ENCODE measurements at places on chromosomes 1 and 21.

DNA sequence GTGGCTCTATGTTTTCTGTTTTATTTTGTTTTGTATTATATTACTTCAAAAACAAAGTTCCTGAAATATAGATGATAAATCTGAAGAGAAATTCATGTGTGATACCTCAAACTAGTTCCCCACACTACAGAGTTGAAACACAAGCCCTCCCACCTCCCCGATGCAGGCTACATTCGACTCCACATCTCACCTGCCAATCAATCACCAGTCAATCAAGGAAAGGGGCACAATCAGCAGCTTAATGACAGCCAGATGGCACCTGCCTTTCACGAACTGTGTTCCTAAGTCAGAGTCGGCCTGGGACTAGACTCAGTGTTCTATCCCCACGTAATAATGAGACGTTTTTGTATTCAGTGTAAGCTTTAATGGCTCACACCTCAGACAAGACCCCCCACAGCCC is 313.4 kb downstream of the SPATA17 start:
- DNase-seq, result no peak

- DNase-seq, result peak; percentile 32
Observed at GRCh38 chr1:211829343-211830054, 1.1 kb downstream of the LPGAT1 start.

GRCh38 chr1:154483941-154484803 is 17.8 kb upstream of the TDRD10 start:
- DNase-seq, result no peak

- DNase-seq, result no peak
Observed at GRCh38 chr1:165259706-165260428, 96.6 kb downstream of the LMX1A start.

- no peak for DNase-seq
Observed at GRCh38 chr1:42960566-42961311, 2.1 kb upstream of the SLC2A1 start.

DNA sequence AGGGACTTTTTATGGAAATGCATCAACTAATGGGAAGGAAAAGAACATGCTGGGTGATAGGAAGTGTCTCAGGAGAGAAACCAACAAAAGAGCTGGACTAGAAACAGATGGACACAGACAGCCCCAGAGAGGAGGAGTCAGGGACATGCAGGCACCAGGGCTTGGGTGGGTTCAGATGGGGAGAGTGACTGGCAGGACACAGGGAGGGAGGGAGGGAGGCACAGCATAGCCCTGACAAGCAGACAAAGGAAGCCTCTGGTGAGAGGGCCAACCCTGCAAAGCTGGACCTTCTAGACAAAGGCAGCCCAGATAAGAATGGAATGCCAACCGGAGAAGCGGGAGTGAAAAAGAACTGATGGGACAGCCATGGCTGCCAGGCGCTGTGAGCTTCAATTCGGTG is 568.8 kb downstream of the AJAP1 start:
- DNase-seq, result no peak

GRCh38 chr21:25572861-25573310 is 34.4 kb downstream of the MRPL39 start:
- no peak for DNase-seq

GRCh38 chr21:41520560-41521442 is 12.8 kb upstream of the TMPRSS2 start:
- no peak for DNase-seq

DNA sequence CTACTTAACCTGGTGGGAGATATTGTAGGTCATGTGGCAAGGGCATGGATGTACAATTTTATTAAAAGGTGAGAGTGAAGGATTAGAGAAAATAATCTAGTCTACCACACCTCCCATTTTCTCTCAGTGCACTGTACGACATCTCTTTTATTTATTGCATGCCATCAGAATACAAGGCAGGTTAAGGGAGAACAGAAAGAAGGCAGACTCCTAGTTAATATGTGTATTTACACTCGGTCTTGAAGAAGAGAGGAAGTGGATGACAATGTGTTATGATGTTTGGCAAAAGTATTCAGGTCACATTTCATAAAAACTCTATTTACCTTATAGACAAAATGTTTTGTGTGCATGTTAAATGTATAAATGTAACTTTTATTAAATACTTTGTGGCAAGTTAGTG is 306.1 kb downstream of the CTH start:
- DNase-seq, result no peak

DNA sequence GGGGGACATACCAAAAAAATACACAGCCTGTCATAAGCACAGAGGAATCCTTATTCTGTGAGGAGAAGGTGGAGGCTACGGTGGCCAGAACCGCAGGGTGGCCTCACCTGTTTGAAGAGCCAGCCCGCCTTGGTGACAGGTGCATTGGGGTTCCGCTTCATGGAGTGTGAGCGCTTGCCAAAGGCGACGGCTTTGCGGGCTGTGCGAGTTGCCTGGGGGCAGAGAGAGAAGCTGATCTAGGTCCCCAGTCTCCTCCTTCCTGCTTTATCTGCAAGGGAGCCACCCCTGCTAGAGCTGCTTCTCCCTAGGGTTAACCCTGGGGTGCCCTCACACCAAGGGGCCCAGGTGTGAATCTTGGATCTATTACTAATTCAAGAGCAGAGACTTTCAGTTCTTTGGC is 54.3 kb upstream of the GOLT1A start:
- no peak for DNase-seq

DNA sequence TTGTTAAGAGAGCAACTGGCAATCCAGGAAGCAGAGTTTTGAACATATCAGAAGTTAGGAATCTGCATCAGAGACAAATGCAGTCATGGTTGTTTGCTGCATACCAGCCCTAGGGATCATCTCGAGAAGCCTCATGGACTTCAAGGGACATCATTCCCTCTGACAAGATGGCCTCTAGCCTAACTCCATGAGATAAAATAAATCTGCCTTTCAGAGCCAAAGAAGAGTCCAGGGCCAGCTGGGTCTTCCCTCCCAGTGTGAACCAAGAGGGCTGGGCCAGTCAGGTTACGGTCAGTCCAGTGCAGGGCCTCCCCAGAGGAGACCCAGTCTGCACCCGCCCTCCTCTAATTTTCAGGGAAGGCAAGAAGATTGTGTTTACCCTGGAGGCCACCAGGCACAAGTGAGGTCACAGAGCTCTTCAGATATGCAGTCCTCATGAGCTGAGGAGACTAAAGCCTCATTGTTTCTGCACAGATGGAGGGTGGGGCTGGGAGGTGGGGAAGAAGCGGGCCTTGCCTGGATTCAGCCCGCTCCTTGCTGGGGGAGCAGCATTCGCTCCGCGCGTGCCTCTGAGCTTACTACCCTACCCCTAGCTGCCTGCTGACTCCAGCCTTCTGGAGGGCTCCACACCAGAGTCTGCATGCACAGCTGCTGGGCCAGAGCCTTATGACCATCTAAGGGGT is 52.8 kb downstream of the CAPN2 start:
- no peak for DNase-seq

GRCh38 chr1:90277270-90277669 is 282.4 kb downstream of the ZNF326 start:
- no peak for DNase-seq

GRCh38 chr1:153942766-153943549 is 3.6 kb downstream of the DENND4B start:
- no peak for DNase-seq

DNA sequence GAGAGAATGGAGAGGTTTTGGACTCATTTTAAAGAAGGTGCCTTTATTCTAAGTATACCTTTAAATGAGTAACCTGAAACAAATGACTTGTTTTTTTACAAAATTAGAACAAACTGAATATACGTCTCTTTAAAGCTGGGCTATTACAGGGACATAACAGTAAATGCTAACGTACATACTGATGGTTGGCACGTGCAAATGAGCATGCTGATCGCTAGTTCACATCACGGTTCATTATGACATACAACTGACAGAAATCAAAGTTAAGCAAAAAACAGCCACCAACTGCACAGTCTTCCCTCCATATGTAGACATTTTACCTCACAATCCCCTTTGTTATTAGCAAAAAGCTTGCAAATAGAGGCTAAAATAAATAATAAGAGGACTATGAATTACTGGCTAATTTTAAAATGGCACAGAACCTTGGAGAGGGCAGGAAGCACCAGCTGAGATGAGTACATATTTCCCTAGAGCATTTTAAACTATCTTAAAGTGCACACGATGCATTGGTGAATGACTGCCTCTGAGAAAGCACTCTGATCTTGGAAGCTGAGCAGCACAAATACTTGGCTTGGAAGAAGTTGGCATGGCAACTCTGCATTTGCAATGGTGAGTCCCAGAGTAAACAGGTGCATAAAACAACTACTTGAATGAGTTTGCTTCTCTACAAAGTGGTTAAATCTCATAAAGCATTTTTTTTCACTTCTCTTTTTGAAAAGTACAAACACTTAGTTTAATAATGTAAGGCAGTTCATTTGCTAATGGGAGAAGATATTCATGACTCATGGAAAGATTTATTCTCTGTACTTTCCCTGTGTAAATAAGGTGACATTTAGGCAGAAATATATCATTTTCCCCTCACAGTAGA is 204.7 kb downstream of the LHX8 start:
- no peak for DNase-seq

DNA sequence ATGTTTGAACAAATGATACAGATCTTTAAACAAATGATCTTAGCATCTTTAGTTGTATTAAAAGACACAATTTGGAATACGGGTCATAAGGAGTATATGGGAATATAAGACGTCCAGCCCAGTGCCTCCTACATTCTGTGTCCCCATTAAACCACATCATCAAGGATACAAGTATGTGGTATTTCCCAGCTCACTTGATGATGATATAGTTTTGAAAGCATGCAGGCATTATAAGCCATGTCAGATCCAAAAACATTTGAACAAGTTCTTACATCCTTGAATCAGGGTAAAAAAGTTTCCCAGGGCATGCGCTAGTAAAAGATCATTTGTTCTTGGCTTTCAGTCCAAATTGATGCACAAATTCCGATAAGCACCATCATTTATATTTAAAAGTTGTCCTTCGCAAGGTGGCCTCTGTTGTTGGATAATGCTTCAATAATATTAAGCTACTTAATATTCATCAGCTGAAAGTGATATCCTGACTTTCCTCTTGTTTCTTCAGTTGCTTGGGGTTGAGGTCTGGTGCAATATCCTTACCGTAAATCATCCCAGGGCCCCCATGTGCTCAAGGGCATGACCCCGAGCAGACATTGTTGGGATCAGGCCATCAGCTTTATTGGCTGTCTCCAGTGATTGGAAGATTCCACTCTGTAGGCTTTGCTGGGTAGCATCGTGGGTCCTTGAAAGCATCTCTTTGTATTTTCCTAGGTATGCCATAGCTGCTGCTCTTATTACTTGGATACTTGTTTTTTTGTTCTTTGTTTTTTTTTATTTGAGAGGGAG is 61.8 kb downstream of the CENPF start:
- DNase-seq, result no peak

DNA sequence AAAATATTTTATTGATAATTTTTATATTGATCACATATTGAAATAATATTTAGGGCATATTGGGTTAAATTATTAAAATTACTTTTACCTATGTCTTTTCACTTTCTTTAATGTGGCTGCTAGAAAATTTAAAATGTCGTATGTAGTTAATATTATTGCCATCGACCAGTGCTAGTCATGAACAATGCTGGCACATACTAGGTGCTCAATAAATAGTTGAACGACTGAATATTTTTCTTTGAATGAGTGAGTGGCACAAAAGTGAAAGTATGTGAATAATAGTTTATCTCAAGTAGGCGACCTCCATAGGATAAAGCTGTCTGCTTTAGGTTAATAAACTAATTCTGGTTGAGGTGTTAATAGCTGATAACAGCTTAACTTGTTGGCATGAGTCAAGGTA is 150.8 kb upstream of the FGGY start:
- no peak for DNase-seq

GRCh38 chr1:54800041-54800898 is 853 bp downstream of the TTC22 start:
- DNase-seq, result no peak

DNA sequence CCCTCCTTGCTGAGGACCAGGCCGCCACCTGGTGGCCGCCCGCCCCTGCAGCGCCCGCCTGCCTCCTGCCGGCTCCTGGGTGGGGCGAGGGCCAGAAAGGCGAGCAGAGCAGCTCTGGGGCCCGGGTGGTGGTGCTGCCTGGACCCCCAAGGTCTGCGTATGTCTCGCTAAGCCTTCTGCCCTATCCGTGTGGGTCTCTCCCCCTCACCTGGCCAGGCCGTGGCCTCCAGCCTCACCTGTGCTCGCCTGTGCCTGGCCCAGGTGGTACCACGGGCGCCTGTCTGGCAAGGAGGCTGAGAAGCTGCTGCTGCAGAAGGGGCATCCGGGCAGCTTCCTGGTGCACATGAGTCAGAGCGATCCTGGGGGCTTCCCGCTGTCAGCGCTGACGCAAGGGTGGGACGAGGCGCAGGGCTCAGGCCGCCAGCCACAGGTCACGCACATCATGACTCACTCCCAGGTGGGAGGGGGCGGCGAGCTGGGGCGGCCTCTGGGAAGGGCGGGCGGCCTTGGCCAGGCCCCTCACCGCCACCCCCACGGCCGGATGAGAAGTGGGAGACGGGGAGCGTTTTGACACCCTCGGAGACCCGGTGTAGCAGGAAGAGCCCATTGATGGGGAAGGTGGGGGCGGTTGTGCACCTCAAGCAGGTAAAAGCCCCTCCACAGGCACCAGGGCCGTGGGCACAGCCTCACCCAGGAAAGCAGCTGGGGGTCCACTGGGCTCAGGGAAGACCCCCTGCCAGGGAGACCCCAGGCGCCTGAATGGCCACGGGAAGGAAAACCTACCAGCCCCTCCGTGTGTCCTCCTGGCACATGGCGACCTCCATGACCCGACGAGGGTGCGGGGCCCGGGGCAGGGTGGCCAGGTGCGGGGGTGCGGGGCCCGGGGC is 9.9 kb downstream of the RNF223 start:
- DNase-seq, result no peak

DNA sequence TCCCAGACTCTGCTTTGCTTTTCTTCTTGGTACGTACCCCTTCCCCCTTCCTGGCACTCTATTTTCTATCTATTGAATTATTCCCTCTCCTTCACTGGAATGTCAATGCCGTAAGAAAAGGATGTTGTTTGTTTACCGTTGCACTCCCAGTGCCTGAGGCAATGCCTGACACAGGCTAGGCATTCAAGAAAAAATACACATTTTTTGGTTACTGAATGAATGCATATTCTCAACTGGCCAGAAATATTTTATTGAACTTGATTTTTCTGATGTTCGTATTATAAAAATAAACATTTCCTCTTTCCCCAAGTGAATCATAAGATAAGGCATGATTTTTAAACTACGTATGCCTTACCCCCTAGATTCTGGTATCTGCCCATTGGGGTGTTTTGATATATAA is 41.2 kb downstream of the GNG12 start:
- no peak for DNase-seq
